Substantia nigra (tissue), 51 donors: ENCODE measurements at places on chromosomes 16 and 17.

- no peak for DNase-seq
Observed at GRCh38 chr16:55572439-55572838, 6.0 kb downstream of the CAPNS2 start.

- no peak for DNase-seq
Observed at GRCh38 chr17:79052131-79052530, 22.5 kb upstream of the ENGASE start.

DNA sequence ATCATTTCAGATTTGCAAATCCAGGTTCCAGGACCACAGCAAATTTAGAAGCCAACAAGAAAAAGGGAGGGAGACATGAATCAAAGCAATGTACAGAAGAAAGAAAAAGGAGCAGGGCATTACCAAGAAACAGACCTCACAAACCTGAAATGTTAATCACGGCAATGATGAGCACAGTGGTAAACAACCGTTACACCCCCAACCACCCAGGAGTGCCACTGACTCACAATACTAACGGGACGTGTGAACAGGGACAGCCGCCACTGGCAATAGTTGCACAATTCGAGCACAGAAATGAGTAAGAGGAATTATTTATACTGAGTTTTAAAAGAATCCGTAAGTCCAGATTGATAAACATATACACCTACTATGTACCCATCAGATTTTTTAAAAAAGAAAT is 13.8 kb downstream of the USP22 start:
- no peak for DNase-seq

- DNase-seq, result no peak
Observed at GRCh38 chr17:38873640-38874380, 4.0 kb downstream of the LASP1 start.

- DNase-seq, result no peak
Observed at GRCh38 chr16:89290887-89291286, 73.4 kb downstream of the ZNF778 start.
